CD4-positive, alpha-beta T cell treated with Interleukin-17A for 4 hours (primary cell): ENCODE measurements at places on chromosomes 16 and 17.

- DNase-seq = no peak
Measured at GRCh38 chr17:33925649-33926048, 329.4 kb upstream of the CCL2 start.

GRCh38 chr16:78570399-78571141 lies 471.1 kb downstream of the WWOX start:
- no peak for DNase-seq

DNA sequence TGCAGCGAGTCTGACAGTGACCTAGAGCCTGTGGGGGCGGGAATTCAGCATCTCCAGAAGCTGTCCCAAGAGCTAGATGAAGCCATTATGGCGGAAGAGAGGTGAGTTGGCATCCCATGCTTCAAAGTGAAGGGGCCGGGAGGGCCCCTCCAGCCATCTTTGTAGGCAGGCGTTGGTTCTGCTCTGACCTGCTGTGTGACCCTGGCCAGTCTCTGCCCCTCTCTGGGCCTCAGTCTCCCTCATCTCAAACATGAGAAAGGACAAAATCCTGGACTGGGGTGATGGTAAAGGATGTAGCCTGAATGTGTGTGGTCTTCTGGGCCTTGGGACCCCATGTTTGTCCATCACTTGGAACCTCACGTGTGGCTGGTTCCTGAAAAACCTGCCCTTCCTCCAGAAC lies 5.1 kb downstream of the PIMREG start:
- DNase-seq = no peak

GRCh38 chr17:71769850-71770249 lies 351.0 kb upstream of the SOX9 start:
- DNase-seq = no peak

GRCh38 chr17:57677301-57677700 lies 67.8 kb downstream of the CCDC182 start:
- DNase-seq = no peak

DNA sequence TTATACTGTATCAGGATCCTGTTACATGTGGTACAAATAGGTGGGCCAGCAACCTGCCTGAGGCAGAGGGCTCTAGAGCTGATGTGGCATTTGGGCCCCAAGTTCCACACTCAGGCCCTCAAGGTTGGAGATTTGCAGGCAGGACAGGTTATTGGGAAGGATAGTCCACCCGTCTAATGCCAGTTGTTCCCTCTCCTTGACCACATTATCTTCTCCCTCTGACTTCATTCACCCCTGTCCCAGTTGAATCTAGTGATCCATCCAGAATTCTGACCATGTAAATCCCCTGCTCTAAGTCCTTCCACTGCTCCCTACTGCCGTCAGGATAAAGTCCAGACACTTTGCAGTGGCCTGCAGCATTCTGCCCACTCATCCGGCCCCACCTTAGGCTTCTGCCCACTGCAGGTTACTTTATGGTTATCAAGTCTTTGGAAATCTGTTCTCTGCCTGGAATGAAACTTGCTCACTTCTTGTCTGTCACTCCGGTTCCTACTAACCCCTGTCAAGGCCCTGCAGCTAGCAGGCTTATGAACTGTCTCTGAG lies 1.9 kb upstream of the NFATC3 start:
- no peak for DNase-seq

DNA sequence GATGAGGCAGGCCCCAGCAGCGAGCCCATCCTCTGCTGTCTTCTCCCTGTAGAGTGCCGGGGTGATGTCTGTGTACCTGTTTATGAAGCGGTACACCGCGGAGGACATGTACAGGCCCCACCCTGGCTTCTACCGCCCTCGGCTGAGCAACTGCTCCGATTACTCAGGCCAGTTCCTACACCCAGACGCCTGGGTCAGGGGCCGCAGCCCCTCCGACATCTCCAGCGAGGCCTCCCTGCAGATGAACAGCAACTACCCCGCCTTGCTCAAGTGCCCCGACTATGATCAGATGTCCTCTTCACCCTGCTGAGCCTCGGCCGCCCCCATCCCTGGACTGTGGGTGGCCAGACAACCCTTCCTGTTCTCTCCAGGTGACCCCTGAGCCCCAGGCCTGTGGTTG lies 50.0 kb downstream of the CACNG5 start:
- DNase-seq = no peak

- no peak for DNase-seq
Measured at GRCh38 chr17:64496348-64496785, 487 bp downstream of the POLG2 start.

DNA sequence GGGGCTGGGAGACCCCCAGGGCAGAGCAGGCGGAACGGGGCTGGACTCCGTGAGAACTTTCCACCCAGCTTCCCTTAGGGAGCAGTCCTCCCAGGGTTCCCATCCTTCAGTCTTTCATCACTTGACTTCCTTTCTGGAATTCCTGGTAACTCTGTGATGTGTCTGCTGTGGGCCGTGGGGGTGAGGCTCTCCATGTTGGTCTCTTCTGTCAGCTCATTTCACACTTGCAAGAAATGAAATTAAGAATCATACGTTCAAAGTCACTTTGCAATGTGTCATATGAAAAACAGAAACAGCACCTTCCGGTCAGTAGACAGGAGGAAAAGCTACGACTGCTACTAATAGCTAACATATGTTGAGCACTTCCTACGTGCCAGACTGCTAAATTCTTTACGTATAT lies 5.4 kb upstream of the BBS2 start:
- DNase-seq = no peak

- no peak for DNase-seq
Measured at GRCh38 chr17:52136166-52136565, 22.3 kb downstream of the CA10 start.

DNA sequence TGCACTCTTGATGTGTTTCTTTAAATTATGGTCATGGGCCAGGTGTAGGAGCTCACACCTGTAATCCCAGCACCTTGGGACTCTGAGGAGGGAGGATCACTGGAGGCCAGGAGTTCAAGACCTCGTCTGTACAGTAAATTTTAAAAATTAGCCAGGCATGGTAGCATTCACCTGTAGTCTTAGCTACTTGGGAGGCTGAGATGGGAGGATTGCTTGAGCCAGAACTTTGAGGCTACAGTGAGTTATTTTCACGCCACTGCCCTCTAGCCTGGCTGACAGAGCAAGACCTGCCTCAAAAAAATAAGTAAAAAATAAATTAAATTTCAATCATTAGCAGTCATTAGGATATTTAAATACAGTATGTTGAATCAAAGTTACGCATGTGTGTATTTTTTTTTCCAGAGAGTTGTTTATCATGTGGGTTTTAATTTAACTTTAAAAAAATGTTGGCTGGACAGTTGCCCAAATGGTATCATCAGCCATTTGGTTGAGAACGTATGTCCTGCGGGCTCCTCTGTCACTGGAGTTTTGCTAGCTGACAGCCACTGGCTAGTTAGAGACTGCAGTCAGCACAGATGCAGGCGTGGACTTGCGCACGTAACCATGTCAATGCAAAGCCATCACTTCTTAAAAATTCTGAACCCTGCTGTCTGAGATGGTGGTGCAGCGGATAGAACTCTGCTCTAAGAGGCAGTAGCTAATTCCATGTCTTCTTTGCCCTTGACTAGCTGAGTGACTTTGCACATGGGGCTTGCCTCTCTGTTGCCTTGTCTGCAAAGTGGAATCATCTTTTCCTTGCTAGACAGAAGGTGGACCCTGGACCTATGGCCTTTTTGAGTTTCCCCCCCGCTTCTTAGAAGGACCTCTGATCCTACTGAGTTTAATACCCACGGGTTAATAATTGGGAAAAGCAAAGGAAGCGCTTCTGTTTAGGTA lies 40.0 kb downstream of the MAPT start:
- DNase-seq = no peak

- DNase-seq = no peak
Measured at GRCh38 chr17:48554412-48555257, 9.7 kb upstream of the HOXB2 start.

DNA sequence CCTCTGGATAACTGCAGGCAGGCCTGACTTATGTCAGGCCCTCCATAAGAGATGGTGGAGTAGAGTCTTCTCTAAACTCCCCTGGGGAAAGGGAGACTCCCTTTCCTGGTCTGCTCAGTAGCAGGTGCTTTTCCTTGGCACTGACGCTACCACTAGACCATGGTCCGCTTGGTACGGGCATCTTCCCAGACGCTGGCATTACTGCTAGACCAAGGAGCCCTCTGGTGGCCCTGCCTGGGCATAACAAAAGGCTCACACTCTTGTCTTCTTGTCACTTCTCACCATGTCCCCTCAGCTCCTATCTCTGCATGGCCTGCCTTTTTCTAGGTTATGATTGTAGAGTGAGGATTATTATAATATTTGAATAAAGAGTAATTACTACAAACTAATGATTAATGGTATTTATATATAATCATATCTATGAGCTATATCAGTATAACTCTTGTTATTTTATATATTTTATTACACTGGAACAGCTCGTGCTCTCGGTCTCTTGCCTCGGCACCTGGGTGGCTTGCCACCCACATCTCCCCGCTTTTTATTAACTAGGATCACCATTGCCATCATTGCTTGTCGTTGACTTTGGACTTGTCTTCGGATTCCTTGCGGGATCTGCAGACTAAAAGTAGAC lies 59.8 kb upstream of the ARL4D start:
- peak; percentile 77 for DNase-seq

GRCh38 chr16:12501707-12502457 lies 301.8 kb downstream of the CPPED1 start:
- no peak for DNase-seq

DNA sequence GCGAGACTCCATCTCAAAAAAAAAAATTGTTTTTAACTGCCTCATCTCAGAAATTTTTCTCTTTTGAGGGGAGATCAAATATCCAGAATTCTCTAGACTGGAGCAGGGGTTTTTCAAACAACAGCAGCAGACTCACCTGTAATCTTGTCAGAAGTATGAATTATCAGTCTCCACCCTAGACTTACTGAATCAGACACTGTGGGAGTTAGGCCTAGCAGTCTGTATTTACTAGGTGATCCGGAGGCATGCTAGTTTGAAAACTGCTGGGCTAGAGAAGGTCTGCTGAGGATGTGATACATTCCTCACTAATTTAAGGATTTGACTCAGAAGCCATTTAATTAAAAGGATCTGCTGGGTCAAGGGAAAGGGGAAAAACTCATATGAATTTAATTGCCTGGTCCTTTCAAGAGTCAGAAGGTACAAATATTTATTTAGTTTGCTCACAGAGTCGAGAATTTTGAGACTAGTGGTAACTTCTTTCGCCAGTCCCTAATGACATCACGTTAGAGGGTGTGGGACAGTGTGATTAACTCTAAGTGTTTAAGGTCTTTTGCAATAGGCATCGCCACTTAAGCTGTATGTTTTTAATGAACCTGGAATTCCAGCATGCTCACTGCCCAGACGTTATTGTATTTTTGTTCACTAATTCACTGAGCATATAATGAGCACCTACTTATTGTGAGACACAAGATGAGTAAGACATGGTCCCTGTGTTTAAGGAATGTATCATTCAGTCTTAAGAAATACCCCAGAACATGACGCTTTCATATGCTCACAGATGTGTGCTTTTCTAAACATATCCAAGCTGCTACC lies 14.2 kb downstream of the ATP6V0A1 start:
- DNase-seq = no peak

GRCh38 chr16:27952811-27953210 lies 110.7 kb downstream of the GSG1L start:
- no peak for DNase-seq

DNA sequence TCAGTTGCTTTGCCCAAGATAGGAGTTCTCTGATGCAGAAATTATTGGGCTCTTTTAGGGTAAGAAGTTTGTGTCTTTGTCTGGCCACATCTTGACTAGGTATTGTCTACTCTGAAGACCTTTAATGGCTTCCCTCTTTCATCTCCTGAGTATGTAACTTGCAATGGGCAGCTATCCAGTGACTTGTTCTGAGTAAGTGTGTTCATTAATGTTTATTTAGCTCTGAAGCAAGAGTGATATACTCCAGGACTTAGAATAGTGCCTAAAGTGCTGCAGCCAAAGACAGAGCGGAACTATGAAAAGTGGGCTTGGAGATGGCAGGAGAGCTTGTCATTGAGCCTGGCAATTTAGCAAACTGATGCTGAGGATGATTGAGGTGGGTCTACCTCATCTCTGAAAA lies 8.8 kb upstream of the TANGO6 start:
- no peak for DNase-seq

DNA sequence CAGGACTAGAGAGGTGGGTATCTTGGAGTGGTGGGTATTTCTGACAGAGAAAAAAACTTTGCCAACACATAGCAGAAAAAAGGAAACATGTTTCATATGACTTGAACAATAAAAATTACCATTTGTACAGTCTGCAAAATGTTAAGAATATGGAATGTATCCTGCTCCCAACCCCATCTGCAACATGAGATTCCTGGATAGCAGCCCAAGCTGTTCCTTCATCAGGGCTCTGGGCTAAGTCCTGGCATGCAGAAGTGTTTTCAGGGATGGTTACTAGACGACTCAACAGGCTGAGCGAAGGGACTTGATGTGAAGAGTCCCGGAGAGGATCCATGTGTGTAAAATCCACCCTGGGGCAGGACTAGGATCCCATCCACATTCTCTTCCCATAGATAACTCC lies 121.0 kb upstream of the IRX3 start:
- no peak for DNase-seq

- DNase-seq = no peak
Measured at GRCh38 chr17:4958102-4958501, 7.2 kb downstream of the ENO3 start.

- no peak for DNase-seq
Measured at GRCh38 chr17:71496552-71496951, 624.3 kb upstream of the SOX9 start.

GRCh38 chr16:79508294-79508693 lies 92.2 kb downstream of the MAF start:
- DNase-seq = no peak

DNA sequence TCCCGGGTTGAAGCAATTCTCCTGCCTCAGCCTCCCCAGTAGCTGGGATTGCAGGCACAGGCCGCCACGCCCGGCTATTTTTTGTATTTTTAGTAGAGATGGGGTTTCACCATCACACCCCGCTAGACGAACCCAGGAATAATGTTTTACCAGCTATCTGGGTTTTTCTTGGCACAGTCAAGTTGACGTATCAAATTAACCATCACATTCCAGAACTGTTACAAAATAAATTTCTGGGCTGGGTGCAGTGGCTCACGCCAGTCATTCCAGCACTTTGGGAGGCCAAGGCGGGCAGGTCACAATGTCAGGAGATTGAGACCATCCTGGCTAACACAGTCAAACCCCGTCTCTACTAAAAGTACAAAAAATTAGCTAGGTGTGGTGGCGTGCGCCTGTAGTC lies 501.2 kb downstream of the SHISA9 start:
- DNase-seq = no peak

DNA sequence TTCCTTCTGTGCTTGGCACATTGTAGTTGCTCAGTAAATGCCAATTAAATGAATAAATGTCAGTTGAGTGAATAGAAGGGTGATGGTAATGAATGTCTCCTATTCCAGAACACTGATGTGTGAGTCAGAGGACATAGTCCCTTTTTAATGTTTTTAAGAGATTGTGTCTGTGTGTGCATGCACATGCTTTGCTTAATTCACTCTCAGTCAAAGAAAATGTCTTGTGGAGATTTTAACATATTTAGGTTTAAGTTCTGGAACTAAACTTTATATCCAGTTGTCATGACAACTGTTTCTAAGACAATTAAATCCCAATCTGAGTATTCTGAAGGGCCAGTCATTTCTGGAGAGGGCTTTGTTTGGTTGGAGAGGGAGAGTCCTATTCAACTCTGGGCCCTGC lies 255.3 kb upstream of the CDH11 start:
- DNase-seq = no peak

GRCh38 chr17:29918922-29919856 lies 10.8 kb downstream of the SSH2 start:
- DNase-seq = no peak
